ENCODE measurements at places on chromosomes 1 and 21. TPM values are rescaled to one million over a fixed set of nuclear protein-coding genes. Genes with fewer than 3 reads are reported as not detected.
A peak's percentile ranks its signal among the peaks of the same experiment; 100 is the strongest.

DNA sequence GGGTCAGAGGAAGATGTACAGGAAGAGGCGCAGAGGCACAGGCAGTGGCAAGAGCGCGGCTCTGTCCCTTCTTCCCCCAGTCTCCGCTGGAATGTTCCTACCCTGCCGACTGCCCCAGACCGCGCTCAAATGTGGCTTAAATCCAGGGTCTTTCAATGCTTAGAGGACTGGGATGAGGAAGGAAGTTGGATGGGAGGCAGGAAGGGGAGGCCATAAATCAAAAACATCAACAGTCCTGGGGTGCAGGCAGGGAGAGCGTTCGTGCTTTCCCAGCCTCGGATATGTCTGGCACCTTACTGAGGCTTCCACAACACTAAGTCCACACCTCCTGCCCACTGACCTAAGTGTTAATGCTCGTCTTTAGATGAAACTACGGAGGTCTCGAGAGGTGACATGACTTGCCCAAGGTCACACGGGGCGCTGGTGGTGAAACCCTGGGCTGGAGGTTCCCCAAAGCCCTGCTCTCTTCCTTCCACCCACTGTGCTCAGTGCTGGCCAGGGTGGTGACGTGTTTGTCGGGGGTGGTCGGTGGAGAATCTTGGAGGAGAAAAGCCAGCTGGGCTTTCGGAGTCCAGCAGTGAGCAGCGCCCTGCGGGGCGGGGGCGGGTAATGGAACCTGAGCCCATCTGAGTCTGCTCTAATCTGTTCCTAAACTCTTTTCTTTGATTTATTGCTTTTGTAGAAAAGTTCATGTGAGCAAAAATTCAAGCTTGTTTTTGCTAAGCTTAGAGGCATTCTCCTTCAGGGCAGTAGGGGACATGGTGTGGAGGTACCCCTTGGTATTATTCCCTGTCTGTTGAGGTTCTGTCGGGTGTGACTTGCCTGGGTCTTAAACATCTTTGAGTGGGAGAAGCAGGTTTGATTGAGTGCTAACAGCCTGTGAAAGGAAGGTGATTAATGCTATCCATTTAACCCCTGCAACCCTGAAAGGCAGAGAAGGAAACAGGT, 708 bp downstream of the CDA start:
- no peaks in the 10 kb centered on the region for H3K36me3 ChIP-seq
- no peaks in the 10 kb centered on the region for H3K27me3 ChIP-seq
- H3K4me1 ChIP-seq = peaks cover 9% of the 10 kb centered on the region
- no peak for DNase-seq
- H3K27ac ChIP-seq = no peak overlapping the region

- H3K4me3 ChIP-seq = no peak overlapping the region
- DNase-seq = peak; percentile 65
- no peaks in the 10 kb centered on the region for H3K36me3 ChIP-seq
- peaks cover 16% of the 10 kb centered on the region for H3K4me1 ChIP-seq
These were observed 21.4 kb downstream of the SEC16B start for GRCh38 chr1:177948336-177948972.

DNA sequence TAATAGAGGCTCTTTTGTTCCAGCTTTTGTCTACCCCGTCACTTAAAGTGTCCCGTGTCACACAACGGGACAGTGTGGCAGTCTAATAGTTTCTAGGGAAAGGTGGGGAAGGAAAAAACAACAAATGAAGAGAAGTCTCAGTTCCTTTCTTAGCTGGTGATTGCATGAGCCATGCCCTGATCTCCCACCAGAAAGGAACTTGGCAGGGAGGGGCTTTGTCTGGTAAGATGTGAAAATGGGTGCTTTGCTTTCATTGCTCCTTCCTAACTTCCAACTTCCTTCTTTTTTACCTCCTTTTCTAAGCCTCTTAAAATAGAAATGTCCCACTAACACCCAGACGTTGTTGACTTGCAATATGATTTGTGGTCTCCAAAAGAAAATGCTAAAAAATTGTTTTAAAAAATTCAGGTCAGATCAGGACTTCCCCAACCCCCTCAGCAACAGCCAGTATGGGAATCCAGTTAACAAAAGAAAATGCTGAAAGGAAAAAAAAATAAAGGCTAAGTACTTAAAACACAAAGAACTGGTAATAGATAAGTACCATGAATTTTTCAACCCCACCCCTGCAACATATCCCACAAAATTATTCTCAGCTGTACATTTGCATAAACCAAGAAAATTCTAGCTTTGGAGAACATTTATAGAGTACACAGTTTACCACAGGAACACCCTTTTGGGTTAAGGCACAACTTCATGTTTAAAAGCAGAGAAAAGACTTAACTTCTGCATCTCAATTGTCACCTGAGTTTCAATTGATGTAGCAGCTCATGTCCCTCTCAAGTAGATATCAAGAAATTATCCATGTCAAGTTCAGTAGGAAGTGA, 106.2 kb downstream of the NIBAN1 start:
- H3K27ac ChIP-seq = peak overlapping the region; percentile 70
- H3K4me1 ChIP-seq = no peaks in the 10 kb centered on the region
- H3K4me3 ChIP-seq = no peak overlapping the region

DNA sequence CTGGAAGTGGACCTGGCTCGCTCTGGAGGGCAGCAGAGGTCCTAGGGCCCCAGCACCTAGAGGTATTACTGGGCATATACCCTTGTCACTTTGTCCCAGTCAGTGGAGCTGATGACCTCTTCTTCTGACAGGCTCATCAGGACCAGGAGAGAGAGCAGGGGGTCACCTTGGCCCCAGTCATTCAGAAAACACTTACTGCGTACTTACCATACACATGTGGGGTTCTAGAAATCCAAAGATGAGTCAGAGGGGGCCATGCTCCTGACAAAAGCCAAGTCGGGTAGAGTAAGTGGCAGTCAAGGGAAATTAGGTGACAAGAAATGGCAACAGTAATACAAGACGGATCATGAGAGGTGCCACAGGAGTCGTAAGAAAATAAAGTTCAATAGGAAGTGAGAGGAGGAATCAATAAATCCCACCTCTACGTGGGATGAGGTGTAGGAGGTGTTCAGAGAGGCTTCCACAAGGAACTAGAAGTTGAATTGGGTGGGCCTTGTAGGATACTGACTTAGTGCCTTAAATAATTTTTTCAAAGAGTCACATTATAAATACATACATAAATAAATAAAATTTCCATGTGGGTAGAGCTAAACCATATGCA, 6.8 kb downstream of the KCNC4 start:
- H3K4me3 ChIP-seq = no peak overlapping the region
- peaks cover 16% of the 10 kb centered on the region for H3K36me3 ChIP-seq
- no peak overlapping the region for H3K27ac ChIP-seq
- no peaks in the 10 kb centered on the region for H3K4me1 ChIP-seq

DNA sequence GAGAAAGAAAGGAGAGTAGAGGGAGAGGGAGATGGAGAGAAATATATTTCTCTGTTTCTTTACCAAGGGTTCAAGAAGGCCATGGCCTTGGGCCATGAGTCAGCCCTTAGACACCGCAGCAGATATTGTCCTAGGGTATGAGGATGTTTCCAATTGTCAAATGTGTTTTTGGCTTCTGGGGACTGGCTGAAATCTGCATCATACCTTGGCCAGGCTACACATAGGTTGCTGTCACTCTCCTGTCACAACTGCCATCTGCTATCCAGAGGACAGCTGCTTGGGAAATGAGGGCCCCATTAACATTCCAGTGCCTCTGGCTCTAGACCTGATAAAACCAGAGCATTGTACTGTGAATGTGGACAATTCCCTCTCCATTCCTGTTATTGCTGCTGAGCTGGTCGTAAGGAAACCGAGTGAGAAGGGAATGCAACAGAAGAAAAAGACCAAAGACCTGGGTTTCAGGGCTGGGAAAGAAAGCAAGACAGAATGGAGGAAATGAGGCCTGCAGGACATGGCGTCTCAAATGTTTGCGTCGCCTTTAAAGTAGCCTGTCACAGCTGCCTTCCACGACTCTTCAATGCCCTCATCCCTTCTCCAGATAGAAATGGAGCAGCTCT, 8.8 kb upstream of the PIGC start:
- H3K27ac ChIP-seq = no peak overlapping the region
- H3K36me3 ChIP-seq = no peaks in the 10 kb centered on the region
- H3K4me3 ChIP-seq = no peak overlapping the region
- H3K4me1 ChIP-seq = no peaks in the 10 kb centered on the region
- no peaks in the 10 kb centered on the region for H3K27me3 ChIP-seq

GRCh38 chr21:16113052-16113715, 383.4 kb downstream of the USP25 start:
- H3K4me3 ChIP-seq = no peak overlapping the region
- no peak for DNase-seq
- H3K27me3 ChIP-seq = no peaks in the 10 kb centered on the region
- H3K27ac ChIP-seq = peak overlapping the region; percentile 71
- H3K36me3 ChIP-seq = no peaks in the 10 kb centered on the region
- H3K4me1 ChIP-seq = peaks cover 9% of the 10 kb centered on the region

Gene KRTAP11-1
- not detected for total RNA-seq

DNA sequence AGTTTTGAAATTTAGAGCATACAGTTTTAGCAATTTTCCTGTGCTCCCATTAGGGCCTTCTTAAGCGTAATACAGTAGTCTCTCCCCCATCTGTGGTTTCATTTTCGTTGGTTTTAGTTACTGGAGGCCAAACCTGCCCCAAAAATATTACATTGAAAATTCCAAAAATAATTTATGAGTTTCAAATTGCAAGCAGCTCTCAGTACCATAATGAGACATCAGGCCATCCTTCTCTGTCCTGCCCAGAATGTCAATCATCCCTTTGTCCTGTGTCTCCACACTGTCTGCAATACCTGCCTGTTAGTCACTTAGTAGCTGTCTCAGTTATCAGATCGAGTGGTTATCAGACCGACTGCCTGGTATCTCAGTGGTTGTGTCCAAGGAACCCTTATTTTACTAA, 45.4 kb downstream of the ADSS2 start:
- DNase-seq = no peak
- H3K4me1 ChIP-seq = no peaks in the 10 kb centered on the region
- H3K36me3 ChIP-seq = peaks cover 8% of the 10 kb centered on the region
- no peak overlapping the region for H3K27ac ChIP-seq
- H3K4me3 ChIP-seq = no peak overlapping the region

Gene OR14K1
- not detected for total RNA-seq

DNA sequence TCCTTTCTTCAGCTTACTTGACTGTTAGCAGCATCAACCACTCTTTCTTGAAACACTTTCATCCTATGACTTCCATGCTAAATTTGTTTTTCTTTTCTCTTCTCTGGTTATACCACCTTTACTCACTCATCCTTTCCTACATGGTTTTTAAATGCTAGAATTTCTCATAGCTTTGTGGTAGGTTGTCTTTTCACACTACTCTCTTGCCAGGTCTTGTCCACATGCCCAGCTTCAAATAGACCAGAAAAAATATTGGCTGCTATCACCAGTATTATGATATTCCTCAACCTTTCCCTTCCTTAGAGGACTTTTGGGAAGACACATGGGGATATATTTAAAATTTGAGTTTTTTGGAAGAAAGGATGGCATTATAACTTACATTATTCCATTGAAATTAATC, 48.8 kb downstream of the PPP1R12B start:
- no peaks in the 10 kb centered on the region for H3K36me3 ChIP-seq
- no peak overlapping the region for H3K27ac ChIP-seq
- no peaks in the 10 kb centered on the region for H3K27me3 ChIP-seq
- no peak overlapping the region for H3K4me3 ChIP-seq
